SIG-M5 (cell line): ENCODE measurements at places on chromosomes 2 and 18.

GRCh38 chr2:10222-10875 lies 36.0 kb downstream of the FAM110C start:
- DNase-seq = no peak

GRCh38 chr18:1861473-1861872 lies 709.8 kb downstream of the METTL4 start:
- no peak for DNase-seq

DNA sequence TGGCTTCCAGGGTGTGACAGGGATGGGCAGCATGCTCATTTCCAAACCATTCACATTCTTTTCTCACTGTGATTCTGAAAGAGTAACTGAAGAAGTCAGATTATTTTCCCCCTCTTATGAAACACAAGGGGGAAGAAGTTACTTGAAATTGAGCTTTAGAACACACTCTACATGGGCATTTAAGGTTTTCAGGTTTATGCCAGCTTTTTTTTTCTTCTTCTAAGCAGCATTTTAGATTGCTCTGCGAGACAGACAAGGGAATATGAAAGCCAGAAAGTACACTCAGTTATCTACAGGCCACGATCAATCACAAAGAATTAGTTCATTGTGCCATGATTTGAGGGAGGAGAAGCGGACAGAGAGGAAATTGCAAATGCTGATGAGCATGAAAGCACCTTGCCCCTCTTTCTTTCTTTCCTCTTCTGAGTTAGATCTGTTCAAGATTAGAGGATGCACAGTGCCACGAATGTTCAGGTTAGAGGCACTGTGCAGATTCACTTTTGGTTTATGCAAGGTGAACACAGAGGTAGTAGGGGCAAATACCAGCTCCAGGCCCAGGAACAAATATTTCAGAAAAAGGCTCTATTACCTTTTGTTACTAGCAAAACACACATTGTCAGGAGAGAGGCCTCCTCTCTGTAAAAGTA lies 49.2 kb downstream of the CXCR4 start:
- no peak for DNase-seq

GRCh38 chr2:240588006-240588655 lies 1.6 kb downstream of the CAPN10 start:
- no peak for DNase-seq
